Left lung (tissue), 14 donors: ENCODE measurements at places on chromosomes 4 and X.

DNA sequence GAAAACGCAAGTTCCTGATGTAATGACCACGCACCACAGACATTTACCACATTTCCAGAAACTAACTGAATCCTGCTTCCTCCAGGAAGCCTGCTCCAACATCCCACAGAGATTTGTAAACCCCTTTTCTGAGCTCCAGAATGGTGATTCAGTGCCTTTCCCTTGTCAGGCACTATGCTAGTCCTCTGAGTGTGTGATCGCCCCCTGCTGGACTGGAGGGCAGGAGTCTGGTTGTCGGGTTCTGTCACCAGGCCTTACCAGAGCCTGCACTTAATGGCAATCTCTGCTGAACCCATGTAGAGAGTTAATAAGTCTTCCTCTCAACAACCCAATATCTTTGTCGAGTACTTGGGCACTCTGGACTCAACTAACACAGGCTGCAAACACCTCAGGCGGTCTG lies 14.5 kb upstream of the KDM5C start:
- DNase-seq: no peak

GRCh38 chr4:82678051-82678450 lies 116.3 kb upstream of the TMEM150C start:
- DNase-seq: no peak

GRCh38 chr4:151567056-151567455 lies 158.1 kb downstream of the FHIP1A start:
- DNase-seq: no peak

GRCh38 chr4:29311247-29311646 lies 1408.9 kb upstream of the PCDH7 start:
- no peak for DNase-seq

DNA sequence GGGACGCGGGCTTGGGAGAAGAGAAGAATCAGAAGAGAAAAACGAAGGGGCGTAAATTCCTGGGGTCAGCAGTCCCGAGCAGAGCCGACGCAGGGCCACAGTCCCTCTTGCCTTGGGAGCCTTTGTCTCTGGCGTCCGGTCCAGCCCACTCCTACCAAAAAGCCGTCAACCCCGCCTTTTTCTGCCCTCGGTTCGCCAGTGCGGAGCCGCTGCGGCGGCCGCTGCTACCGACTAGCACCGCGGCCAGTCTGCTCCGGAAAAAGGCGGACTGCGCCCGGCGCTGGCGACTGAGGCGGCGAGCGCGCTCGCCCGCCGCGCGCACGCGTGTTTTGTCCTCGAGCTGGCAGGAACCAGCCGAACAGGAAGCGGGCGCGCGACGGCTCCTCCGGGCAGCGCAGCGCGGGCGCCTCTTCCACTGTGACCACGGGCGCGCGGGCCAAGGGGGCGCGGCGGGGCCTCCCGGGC lies 502 bp downstream of the HNRNPDL start:
- DNase-seq: no peak

DNA sequence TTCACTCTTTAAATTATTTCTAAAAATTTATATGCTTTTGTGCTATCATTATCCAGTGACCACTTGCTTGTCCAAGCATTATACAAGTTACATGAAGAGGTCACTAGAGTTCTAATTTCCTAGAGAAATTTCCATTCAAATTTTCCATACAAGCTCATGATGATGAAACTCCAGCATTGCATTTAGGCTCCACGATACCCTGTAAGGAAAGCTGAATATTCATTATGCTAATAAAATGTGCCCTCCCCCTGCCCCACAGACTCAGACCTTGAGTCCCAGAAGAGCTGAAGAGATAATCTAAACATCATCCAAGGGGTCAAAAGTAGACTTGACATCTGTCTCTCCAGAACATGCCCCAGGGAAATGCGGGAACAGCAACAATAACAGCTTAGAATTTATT lies 19.6 kb upstream of the FAM156A start:
- no peak for DNase-seq

DNA sequence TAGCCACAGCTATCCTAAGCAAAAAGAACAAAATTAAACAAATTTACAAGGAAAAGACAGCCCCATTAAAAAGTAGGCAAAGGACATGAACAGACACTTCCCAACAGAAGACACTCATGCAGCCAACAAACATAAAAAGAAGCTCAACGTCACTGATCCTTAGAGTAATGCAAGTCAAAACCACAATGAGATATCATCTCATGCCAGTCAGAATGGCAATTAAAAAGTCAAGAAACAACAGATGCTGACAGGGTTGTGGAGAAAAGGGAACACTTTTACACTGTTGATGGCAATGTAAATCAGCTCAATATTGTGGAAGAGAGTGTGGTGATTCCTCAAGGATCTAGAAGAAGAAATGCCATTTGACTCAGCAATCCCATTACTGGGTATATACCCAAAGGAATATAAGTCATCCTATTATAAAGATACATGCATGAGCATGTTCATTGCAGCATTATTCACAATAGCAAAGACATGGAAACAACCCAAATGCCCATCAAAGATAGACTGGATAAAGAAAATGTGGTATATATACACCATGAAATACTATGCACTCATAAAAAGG lies 163.0 kb upstream of the TET2 start:
- DNase-seq: no peak

- DNase-seq: no peak
Observed at GRCh38 chr4:146525754-146526153, 4.0 kb upstream of the SLC10A7 start.

DNA sequence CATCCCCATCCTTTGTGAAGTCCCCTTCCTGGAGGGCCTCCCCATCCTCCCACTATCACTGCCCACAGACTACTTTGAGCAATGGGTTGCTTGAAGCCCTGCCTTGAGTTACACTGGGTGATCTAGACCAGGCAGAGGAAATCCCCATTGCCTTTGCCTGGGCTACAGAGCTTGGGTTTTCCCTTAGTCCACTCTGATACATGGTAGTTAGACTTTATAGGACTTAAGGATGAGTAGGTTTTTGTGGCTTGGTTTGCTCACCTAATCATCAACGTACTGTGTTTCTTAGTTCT lies 56.6 kb downstream of the TMEM131L start:
- DNase-seq: no peak

- no peak for DNase-seq
Observed at GRCh38 chr4:16801356-16801755, 97.1 kb downstream of the LDB2 start.
